ENCODE measurements at places on chromosomes 2 and 18.
A peak's percentile ranks its signal among the peaks of the same experiment; 100 is the strongest.

GRCh38 chr2:34121076-34121475, 522.0 kb upstream of the FAM98A start:
- DNase-seq, result no peak

GRCh38 chr18:24013051-24013450, 1.5 kb upstream of the TTC39C start:
- no peak for DNase-seq

- no peak for DNase-seq
Measured at GRCh38 chr2:43358410-43359201, 132.2 kb upstream of the ZFP36L2 start.

- DNase-seq, result no peak
Measured at GRCh38 chr2:237262838-237263771, 150.9 kb downstream of the COL6A3 start.

DNA sequence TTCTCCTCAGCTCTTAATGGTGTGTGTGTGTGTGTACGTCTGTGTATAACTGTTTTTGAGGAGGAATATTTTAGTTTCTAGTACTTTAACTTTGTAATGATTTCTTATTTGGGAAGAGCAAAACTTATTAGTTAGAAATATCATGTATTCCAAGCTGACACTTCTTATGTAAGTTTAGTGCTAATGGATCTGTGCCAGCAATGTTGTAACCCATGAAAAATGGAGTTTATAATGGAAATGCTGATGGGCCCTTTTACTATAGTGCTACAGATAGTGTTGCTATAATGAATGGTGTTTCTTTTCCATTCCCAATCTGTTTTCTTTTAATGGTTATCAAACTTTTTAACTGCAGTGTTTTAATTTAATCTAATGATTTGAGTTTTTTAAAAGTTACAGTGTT, 49.8 kb upstream of the OTX1 start:
- DNase-seq, result no peak

GRCh38 chr2:199596549-199596948, 138.8 kb upstream of the SATB2 start:
- peak; percentile 20 for DNase-seq

GRCh38 chr2:8697190-8697589, 15.3 kb downstream of the ID2 start:
- no peak for DNase-seq

- no peak for DNase-seq
Measured at GRCh38 chr18:23922939-23923338, 91.6 kb upstream of the TTC39C start.
